ENCODE measurements at places on chromosomes 3 and 15. TPM values are rescaled to one million over a fixed set of nuclear protein-coding genes. Genes with fewer than 3 reads are reported as not detected.

DNA sequence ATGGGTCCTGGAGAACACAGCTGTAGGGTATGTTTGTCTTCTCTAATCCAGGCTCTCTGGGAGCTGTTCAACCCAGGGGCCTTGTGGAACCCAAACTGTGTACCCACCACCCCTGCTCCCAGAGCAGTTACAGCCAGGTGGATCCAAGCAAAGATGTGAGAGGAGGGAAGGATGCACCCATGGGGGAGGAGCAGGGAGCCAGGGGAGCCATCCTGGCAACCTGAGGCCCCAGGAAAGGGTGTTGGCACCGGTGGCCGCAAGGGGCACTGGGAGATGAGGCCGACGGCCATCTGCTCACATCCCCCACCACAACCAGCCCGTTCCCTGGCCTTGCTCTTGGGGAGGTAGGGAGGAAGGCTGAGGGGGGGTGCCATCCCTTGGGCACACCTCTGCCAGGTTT, 43.2 kb downstream of the CMTM6 start:
- DNase-seq: no peak

- no peak for DNase-seq
Measured at GRCh38 chr15:48796930-48797329, 13.9 kb downstream of the CEP152 start.

The EFCC1 gene
- 0.37 TPM for total RNA-seq

The KLHL24 gene
- total RNA-seq: 33.5 TPM

The ANKRD63 gene
- 0.26 TPM for total RNA-seq

The SCG5 gene
- total RNA-seq: 16.9 TPM

The TMEM40 gene
- total RNA-seq: not detected

The FBXW12 gene
- total RNA-seq: not detected

The ZNF662 gene
- not detected for total RNA-seq

GRCh38 chr3:190158261-190158660, 37.6 kb upstream of the P3H2 start:
- DNase-seq: no peak

- DNase-seq: no peak
Measured at GRCh38 chr15:69988541-69989225, 109.0 kb downstream of the TLE3 start.

DNA sequence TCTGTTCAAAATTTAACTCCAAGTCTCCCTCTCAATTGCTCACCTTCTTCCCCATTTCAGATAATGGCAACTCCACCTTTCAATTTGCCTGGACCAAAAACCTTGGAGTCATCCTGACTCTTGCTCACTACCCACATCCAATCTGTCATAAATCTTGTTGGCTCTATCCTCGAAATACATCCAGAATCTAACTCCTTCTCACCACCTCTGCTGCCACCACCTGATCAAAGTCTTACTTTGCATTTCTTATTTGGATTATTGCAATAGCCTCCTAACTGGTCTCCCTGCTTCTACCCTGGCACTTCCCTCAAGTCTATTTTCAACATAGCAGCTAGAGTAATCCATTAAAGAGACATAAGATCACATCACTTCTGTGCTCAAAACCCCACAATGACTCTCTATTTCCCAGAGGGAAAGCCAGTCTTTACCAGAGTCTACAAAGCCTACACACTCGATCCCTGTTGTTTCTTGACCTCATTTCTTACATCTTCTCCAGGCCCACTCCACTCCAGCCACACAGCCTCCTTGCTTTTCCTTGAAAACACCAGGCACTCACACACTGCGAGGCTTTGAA, 86.6 kb downstream of the GPR156 start:
- DNase-seq: no peak

The COPB2 gene
- 111 TPM for total RNA-seq

The ISLR gene
- total RNA-seq: 0.35 TPM

GRCh38 chr3:150330174-150330573, 77.9 kb upstream of the TSC22D2 start:
- no peak for DNase-seq

The IL17RE gene
- 4.4 TPM for total RNA-seq

The NEK10 gene
- total RNA-seq: 0.84 TPM

- DNase-seq: no peak
Measured at GRCh38 chr3:146217324-146217723, 33.6 kb downstream of the PLSCR4 start.

The ZNF80 gene
- not detected for total RNA-seq

DNA sequence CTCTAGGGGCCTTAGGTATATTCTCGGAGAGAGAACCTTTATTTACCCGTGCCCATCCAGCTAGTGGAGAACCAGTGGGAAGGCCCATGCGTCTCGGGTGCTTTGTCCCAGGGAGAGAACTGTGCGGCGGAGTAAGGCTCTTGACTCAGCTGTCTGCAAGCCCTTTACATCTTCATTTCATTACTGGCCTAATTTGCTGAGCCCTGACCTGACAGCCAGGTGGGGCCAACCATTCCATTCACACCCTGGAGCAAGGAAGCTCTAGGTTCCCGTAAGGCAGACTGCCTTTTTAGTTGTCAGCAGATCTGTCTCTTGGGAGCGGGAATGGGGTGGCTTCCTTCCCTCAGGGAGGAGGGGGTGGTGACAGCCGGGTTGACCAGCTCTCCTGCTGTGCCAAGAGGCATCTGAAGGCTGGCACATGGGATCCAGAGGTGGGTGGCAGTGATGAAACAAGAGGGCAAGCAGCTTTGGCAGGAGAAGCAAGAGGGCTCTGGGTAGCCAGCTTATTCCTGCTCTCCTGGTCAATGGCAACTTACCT, 36.4 kb downstream of the SV2B start:
- DNase-seq: no peak

- no peak for DNase-seq
Measured at GRCh38 chr15:84659904-84660781, 2.1 kb upstream of the NMB start.

DNA sequence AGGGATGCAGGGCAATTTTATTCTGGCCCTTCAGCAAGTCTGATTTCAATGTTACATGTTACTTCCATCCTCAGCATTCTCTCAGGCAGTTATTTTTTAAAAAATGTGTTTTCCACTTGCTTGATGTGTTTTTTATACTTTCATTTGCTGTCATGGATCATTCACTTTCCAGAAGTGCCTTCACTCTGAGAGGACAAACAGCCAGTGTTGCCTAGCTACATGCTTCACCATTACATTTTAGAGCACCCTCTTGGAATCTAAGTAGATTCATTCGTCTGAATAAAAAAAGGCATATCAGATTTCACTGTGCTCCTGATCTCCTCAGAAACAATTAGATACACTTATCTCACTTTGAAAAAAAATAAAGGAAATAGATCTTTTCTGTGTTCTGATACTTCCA, 93.6 kb upstream of the POU1F1 start:
- DNase-seq: no peak

DNA sequence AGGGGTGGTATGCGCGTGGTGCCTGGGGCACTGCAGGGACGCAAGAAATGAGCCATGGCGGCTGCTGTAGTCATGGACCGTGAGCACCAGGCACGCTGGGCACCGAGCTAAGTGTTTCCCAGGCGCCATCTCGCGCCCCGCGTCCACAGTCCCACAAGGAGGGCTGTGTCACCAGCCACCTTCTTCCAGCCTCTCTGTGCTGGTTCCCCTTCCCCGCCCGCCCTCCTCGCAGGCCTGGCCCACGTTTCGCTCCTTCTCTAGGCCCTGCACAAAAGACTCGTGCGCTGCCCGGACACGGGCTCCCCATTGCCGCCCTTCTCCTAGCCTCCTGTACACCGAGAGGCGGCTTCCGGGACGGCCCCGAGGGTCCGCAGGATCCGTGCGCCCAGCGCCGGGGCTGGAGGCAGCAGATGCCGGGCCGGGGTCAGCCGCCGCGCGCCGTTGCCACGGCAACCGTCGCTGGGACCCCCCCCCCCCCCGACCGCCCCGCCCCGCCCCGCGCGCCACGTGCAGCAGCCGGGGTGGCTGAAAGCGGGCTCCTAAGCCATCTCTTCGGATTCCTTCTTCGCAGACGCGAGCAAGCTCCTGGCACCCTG, 113.4 kb downstream of the SRGAP3 start:
- no peak for DNase-seq

DNA sequence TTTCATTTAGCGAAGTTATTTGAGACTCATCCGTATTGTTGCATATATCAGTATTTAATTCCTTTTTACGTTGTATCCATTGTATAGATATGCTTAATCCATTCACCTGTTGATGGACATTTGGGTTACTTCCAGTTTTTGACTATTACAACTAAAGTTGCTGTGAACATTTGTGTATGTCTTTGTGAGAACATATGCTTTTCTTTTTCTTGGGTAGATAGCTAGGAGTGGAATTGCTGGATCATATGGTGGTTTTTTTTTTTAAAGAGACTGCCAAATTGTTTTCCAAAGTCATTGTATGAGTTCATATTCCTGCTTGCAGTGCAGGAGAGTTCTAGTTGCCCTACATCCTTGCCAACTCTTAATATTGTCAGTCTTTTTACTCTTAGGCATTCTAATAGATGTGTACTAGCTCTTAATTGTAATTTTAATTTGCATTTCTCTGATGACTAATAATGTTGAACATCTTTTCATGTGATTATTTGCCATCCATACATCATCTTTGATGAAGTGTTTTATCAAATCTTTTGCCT, 37.3 kb downstream of the NR2C2 start:
- DNase-seq: no peak

DNA sequence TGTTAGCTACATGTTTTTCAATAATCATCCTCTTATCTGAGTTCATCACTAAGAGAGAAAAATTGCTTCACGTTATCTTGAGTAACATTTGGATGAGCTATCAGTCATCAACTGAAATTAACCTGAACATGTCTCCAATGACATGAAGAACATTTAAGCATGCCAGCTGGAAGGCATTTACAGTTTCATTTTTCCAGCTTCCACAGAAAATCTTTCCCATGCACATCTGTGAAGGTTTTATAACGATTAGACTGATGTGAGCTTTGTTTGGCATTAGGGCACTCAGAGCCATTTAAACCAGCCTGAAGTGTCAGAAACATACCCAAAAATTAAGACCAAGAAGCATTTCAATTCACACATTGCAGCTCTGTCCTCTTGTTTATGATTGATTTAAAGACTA, 235.8 kb upstream of the ARHGEF26 start:
- no peak for DNase-seq

- DNase-seq: no peak
Measured at GRCh38 chr15:74631935-74632560, 16.4 kb downstream of the CLK3 start.

DNA sequence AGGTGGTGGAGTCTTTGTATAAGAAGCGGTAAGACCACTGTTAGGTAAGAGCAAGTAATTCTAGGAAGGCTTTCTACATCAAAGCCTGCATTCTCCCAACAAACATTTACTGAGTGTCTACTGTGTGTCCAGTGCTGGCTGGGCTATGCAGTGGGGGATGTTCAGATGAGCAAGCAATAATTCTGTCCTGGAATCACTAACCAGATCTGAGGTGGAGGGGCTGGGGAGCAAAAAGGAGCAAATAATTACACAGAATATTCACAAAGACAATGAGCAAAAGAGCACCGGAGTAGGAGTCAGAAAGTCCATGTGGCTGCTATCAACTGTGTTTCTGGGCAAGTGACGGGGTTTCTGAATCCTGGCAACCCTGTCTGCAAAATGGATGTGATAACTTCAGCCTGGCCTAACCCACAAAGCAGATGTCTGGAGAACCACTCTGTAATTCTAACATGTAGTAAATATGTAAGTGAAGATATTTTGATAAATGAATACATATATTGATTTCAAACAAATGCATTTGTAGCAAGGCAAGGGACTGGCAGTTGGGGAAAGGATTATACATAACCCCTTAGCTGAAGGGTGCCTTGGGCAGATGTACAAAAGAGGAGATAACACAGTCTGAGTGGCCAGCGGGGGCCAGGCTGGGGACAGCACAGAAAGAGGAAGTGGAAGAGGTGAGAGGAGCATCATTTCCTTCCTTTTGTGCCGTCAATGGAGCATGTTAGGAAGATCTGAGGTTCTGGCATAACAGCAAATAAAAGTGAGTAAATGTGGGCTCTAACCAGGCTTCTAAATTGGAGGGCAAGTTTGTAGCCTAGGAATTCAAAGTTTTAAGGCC, 28.8 kb downstream of the CYP8B1 start:
- no peak for DNase-seq

GRCh38 chr3:154188846-154189245, 67.7 kb downstream of the ARHGEF26 start:
- DNase-seq: no peak

The ZNF501 gene
- 5.3 TPM for total RNA-seq

DNA sequence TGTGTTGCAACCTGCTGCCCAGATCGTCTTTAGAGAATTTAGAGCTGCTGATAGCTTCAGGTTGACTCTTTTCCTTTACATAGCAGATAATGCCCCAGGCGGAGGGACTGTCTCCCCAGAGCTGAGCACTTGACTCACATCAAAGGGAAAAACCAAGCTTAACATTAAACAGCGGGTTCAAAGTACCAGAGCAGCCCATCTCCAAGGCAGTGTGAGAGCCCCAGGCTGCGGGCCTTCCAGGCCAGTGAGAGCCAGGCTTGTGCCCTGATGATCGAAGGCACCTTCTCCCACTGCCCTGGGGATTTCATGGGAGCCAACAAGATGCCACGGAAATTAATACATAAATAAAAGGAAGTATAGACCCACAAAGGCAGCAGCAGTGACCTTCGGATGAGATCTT, 275.6 kb downstream of the XXYLT1 start:
- DNase-seq: no peak

DNA sequence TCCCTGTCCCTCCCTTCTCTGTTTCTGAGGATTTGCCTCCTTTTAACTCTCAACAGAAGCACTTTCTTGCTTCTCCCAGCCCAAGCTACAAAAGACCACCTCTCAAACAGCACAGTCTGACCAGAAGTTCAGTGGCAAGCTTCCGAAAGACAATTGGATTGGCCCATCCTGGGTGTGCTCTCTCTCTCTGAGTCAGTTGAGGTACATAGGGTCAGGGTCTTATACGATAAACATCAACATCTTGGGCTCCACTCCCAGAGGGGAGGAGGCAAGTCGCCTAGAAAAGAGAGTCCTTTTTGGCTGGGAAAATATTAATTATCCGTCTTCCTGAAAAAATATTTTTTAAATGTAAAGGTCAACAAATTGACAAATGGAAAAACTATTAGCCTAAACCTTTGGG, 155.8 kb downstream of the TMCO5A start:
- no peak for DNase-seq

The SLC12A6 gene
- 11.3 TPM for total RNA-seq

The PDCD6IP gene
- total RNA-seq: 155 TPM

- DNase-seq: no peak
Measured at GRCh38 chr3:31532587-31533168, at the start of gene STT3B. Gene STT3B, plus strand, starts transcription at chr3:31532925. Its CDS starts 74 bp downstream, at chr3:31532999.

GRCh38 chr3:169305460-169305859, 358.1 kb downstream of the MECOM start:
- no peak for DNase-seq

DNA sequence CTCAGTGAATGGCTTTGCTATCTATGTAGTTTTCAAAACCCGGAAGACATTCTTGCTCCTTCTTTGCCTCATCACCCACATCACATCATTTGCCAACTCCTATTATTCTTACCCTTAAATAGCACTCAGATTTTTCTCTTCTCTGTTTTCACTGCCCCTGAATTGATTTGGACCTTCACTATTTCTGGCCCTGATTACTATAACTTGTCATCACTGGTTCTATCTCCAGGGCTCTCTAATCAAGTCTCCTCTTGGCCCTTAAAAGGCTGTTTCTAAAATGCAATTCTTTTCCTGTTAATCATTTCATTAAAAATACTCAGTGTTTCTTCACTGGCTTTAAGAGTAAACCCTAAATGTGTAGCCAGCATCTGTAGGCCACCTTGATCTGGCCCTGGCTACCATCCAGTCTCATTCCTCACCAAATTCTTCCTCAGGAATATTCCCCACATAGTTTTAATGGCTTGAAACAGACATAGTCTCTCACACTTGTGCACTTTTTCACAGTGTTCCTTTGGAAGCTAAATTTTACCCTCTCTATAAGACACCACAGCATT, 437.1 kb upstream of the CBLB start:
- no peak for DNase-seq

- no peak for DNase-seq
Measured at GRCh38 chr15:36778531-36778930, 199.1 kb downstream of the CDIN1 start.
